Activated T-cell treated with anti-CD3 and anti-CD28 coated beads for 48 hours (primary cell): ENCODE measurements at places on chromosomes 4 and X.

DNA sequence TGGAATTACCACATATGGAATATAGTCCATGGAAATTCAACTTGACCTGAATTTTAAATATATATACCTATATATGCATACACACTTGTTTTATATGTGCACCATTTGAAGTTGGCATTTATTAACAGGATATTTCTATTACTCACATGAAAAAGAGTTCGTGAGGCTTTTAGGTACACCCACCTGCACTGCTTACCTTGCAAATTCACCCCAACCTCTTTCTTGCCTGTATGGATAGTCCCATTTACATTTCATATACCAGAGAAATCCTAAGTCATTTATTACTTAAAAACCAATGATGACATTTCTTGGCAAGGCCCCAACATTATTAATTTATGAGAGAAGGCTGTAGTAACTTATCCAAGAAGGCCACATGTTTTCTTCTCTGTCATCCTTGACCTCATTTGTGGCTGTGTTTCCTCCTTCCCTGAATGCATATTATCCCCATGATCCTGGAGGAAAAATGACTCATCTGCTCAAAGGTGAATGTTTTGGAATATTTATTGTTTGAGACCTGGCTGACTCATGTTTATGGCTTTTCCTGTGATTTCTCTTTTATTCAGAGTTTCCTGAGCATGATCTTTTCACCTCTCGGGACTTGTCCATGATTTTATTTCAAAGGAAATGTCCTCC lies 62.2 kb upstream of the FAM241A start:
- no peak for DNase-seq

DNA sequence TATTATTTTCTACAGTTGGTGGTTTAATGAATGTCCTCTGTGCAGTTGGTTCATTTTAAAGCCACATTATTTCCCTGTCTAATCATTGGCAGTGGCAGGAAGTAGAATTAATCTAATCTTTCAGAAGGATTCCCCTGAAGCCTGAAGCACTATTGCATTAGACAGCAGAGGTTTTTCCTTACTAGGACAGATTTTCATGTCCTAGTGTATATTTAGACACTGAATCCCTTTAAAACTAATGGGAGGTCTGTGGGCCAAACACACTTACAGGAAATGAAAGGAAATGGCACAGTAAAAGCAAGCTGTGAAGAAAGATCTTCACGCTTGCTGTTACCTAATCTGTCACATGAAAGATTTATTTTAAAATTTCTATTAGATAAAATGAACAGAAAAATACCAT lies 165.2 kb downstream of the SLC39A8 start:
- DNase-seq, result no peak

- peak; percentile 10 for DNase-seq
Observed at GRCh38 chr4:74671080-74671698, 123.1 kb downstream of the BTC start.

DNA sequence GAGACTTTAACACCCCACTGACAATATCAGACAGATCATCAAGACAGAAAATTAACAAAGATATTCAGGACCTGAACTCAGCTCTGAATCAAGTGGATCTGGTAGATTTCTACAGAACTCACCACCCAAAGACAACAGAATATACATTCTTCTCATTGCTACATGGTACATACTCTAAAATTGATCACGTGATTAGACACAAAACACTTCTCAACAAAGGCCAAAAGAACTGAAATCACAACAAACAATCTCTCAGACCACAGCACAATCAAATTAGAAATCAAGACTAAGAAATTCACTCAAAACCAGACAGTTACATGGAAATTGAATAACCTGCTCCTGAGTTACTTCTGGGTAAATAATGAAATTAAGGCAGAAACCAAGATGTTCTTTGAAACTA lies 49.6 kb downstream of the DACH2 start:
- no peak for DNase-seq

DNA sequence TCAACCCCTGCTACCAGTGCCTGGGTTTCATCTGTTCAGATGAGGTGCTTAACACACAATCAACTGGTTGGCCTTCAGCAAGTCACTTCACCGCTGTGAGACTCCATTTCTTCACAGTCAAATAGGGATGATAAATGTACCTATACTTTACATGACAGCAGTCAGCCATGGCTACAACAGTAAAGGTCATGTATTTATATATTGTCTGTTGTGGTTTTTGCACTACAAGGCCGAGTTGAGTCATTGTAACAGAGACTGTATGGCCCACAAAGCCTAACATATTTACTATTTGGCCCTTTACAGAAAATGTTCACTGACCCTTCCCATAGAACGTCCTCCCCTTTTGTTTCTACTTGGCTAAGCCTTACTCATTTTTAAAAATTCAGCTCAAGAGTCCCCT lies 404.6 kb upstream of the F9 start:
- no peak for DNase-seq

GRCh38 chr4:164056426-164057142 lies 562.1 kb downstream of the TMA16 start:
- no peak for DNase-seq

DNA sequence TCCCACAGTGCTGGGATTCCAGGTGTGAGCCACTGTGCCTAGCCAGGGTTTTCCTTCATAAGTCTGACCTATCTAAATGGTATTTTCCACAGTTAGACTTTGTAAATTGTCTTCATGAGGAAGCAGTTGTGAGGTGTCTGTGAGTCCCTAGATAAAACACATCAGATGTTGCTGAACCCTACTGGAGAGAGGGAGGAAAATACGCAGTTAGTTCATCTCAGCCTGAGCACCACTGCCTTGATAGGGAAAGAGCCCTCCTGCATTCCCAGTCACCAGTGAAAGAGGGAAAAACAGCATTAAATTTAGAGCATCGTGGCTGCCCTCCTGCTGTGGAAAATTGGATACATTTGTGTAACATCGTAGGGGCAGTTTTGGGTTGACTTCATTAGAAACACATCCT lies 31.7 kb upstream of the CLDN34 start:
- no peak for DNase-seq

DNA sequence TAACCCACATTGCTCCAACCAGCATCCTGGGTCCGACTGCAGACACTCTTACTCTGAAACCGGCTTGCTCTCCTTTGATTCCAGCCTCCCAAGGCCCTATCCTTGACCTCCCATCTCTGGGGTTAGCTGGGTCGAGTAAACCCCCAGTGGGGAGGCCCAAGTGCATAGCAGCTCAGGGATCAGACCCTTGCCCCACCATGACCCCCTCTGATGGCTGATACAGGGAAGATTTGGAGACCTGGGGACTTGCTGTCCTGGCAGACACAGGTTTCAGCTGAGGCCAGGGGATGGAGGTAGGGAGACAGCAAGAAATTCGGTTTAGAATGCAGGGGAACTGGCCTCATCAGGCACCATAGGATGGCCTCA lies 23.6 kb upstream of the CDKL5 start:
- no peak for DNase-seq

- DNase-seq, result no peak
Observed at GRCh38 chrX:43514820-43515219, 141.3 kb upstream of the MAOA start.

DNA sequence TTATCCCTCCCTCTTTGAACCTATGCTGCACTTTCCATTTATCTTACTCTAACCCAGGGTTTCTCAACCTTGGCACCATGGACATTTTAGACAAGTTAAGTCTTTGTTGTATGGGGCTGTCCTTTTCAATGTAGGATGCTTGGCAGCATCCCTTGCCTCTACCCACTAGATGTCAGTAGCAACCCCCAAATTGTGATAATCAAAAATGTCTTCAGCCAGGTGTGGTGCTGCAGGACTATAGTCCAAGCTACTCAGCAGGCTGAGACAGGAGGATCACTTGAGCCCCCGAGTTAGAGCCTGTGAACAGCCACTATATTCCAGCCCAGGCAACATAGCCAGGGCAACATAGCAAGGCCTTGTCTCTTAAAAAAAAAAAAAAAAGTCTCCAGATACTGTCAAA lies 7.0 kb downstream of the LRCH2 start:
- DNase-seq, result no peak

- DNase-seq, result no peak
Observed at GRCh38 chr4:2712261-2712842, 43.8 kb downstream of the TNIP2 start.

DNA sequence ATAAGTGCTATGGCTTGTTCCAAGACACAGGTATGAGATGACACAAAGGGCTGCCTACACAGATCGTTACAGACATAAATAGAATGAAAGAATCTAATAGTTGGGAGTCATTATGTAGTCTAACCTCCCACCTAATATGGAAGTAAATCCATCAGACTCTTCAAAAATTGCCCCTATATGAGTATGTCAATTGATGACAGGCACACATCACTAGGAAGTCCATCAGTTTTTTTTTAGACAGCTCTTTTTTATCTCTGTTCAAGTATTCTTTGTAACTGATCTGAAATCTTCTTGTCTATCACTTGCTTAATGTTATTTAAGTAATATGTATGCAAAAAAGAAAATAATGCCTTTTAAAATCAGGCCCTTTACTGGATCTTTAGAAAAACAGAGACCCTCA lies 191.6 kb downstream of the UBE2NL start:
- DNase-seq, result no peak

DNA sequence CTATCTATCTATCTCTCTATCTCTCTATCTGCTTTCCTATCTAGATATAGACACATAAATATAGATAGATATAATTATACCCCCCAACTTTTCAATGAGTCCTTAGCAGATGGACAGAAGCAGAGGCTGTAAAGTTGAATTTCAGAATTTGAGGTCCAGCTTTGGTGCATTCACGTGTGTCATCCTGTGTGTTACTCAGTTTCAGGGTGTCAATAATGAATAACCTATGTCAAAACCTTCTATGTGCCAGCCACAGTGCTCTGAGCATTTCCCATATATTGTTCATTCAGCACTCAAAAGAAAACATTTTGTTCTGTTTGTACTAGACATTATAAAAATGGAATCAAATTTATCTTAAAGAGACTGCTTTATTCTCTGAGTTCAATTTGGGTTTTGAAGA lies 310.0 kb downstream of the ARHGAP24 start:
- DNase-seq, result no peak

GRCh38 chrX:39950018-39950688 lies 147.6 kb downstream of the BCOR start:
- no peak for DNase-seq
